Activated CD4-positive, alpha-beta T cell treated with anti-CD3 and anti-CD28 coated beads for 36 hours (primary cell): ENCODE measurements at places on chromosomes 3 and 15.

GRCh38 chr3:61530355-61530754 is 31.0 kb upstream of the PTPRG start:
- peak; percentile 20 for DNase-seq

DNA sequence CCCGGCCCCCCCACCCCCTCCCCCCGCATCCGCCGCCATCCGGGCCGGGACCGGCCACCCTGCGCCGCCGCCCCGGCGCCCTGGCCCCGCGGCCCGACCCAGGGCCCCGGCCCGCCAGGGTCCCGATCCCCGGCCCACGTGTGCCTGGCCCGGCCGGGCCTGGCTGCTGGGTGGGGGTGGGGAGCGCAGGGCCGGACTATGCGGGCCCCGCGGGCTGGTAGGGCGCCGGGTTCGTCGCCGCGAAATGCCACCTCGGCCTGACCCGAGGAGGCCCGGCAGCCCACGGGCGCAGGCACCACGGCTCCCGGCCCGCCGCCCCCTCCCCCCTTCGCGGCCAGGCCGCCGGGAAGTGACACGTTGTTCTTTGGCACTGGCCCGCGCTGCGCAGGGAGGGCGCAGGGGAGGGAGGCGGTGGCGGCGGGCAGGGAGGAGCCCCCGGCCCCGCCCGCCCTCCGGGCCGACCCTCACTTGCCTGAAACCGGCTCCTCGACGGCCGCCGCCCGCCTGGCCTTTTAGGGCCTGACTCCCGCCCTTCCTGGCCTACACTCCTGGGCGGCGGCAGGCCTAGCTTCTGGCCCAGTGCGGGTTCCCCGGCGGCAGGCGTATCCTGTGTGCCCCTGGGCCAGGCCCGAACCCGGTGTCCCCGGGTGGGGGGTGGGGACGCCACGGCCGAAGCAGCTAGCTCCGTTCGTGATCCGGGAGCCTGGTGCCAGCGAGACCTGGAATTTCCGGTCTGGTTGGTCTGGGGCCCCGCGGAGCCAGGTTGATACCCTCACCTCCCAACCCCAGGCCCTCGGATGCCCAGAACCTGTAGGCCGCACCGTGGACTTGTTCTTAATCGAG is 515 bp downstream of the EIF4G1 start:
- peak; percentile 74 for DNase-seq

- DNase-seq = no peak
Measured at GRCh38 chr3:63642488-63642887, 10.0 kb upstream of the SNTN start.

- DNase-seq = no peak
Measured at GRCh38 chr15:31409171-31409570, 82.5 kb downstream of the KLF13 start.

DNA sequence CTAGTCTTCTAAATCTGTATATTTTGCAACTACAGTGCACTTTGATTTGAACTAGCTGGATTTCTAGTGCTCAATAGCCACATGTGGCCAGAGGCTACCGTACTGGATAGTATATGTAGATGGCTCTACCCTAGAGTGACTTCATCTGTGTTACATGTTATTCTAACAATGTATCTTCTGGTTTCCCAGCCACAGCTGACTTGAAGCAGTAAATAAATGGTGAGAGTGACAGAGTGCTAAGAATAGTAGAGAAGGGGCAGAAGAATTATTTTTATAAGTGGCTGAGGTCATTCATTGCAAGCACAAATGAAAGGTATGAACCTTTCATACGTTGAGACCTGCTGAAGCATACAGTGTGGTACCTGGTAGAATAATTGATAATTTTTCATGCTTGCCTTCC is 30.9 kb downstream of the KAT2B start:
- DNase-seq = no peak

DNA sequence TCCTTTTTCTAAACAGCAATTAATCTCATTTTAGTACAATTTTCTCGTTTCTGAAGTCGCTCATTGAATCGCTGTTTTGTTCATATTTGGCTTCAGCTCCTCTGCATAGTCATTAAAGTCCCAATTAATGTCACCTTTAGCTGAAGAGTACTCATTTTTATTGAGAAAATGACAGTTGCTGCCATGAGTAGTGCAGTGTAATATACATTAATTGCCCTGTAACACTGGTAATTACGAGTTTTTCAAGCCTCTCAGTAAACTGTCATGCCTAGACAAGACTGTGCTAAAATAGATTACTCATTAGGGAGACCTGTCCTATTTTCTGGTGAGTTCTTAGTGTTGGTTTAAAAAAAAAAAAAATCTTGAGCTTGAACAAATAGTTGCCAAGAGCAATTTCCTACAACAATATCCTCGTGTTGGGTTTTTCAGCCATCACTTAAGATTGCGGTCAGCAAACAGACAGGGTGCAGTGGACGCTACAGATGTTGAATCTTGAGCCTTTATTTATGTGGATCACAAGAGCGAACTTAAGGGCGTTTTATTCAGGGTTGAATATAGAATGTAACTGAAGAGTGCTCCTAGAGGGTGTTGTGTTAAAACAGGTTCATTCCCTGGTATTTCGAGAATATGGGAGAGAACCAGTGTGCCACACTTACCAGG is 176.0 kb downstream of the CDIN1 start:
- DNase-seq = no peak

GRCh38 chr3:49236226-49236625 is 40.8 kb downstream of the C3orf62 start:
- no peak for DNase-seq

DNA sequence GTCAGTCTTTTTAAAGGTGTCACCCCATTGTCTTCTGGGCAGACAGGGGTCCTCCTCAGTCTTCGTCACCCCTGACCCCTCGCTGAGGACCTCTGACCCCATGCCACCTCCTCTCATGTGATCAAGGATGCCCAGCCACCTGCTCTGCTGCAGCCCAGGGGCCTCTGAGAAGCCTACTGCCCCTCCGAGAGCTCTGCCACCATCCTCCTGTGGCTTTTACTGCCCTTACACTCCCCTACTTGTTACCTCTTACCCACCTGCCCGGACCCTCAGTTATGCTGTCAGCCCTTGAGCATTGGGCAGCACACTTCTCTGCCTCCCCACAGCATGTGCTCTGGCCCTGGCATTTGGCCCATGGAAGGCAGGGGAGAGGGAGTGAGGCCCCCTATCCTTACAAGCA is 123.2 kb downstream of the LRRK1 start:
- no peak for DNase-seq

DNA sequence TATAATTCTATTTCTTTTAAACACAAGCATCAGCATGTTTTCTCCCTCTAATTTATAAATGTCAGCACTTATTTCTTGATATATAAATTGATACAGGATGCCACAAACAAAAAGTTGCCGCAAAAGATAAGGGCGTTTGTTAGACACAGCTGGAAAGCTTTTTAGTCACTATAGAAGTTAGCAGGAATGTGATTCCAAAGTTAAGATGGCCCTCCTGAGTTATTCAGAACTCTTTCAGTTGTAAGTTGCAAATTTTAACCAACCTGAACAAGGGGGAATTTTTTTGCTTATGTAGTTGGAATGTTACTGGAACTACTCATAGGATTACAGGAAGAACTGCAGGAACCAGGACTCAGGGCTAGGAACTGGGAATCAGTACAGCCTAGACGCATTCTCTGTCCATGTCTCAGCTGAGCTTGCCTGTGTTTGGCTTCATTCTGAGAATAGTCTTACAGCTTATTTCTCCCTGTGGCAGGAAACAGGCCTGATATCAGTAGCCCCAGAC is 166.3 kb downstream of the VGLL4 start:
- DNase-seq = no peak

DNA sequence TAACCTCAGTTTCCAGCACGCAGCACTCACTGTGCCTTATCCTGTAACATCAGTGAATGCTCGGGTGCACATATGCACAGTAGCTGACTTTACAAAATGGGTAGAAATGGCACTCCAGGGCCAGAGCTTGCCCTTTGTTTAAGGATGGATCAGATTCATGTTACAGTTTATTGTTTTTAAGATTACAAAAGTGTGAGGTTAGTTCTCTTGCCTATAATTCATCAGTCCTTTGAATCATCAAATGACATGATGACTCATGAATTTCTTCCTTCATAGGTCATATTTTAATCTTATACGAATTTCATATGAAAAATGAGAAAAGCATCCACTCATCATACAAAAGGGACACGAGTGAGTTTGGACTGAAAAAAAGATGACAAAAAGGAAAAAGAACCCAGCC is 545.3 kb downstream of the GBE1 start:
- DNase-seq = no peak
